ENCODE measurements at places on chromosomes 11 and 22.

- no peak for DNase-seq
Observed at GRCh38 chr11:64443001-64443400, 84.0 kb downstream of the RPS6KA4 start.

DNA sequence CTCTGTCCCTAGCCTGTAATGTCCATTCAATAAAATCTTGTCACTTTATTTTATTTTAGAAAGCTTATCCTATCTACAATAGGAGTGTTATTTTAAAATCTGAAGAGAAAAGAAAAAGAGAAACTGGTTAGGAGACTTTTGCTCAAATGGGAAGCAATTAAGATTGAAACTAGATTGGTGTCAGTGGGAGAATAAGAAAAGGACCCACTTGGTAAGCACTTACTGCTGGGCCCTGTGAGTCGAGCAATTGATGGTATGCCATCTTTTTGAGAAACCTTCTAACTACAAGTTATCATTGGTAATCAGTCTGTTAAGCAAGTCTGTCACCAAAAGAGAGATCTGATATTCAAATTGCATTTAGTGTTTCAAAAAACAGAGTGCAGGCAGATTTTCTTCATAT lies 258.4 kb downstream of the GRM5 start:
- DNase-seq = no peak

DNA sequence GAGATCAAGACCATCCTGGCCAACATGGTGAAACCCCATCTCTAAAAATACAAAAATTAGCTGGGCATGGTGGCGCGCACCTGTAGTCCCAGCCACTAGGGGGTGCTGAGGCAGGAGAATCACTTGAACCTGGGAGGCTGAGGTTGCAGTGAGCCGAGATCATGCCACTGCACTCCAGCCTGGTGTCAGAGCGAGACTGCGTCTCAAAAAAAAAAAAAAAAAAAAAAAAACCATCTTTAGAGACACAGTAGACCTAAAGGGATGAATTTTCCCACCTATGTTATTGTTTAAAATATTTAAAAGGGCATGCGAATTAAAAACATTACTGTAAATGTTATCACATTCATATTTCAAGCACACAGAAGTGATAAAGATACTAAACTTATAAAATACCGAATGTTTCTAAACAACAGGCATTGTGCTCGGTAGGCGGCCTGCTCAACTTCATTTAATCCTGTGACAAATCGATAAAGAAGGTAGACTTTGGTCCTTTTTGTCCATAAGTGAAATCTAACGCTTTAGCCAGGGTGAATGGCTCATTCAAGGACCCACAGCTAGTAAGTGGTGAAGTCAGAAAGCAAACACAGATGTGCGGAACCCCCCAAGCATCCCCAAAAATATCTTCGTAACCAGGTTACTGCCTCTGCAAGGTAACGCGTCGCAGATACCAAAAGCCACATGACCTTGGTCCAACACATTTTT lies 16.1 kb downstream of the NCAPD3 start:
- DNase-seq = peak; percentile 72

GRCh38 chr22:29207243-29207550 lies 1.5 kb downstream of the EMID1 start:
- DNase-seq = no peak

DNA sequence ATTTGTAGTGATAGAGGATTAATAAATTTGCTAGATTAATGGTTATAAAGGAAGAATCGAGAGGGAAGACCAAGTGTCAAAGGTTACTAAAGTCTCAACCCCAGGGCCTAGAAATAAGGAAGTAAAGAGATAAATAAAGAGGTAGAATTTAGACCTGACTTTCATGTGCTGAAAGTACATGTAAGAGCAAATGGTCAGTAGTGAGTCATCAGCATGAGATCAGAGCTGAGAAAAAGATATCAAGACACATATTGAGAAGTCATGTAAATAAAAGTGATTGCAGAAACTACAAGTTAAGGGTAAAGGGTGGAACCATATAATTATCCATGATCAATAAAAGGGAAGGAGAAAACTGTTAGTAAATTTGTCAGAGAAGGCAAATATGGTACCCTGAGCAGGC lies 1.4 kb upstream of the OR8B8 start:
- DNase-seq = no peak
